ENCODE measurements at places on chromosomes 11 and 22.

GRCh38 chr11:87002918-87003317, 34.8 kb upstream of the TMEM135 start:
- DNase-seq = no peak

- DNase-seq = no peak
Observed at GRCh38 chr11:96178049-96178886, 164.7 kb downstream of the MAML2 start.

- no peak for DNase-seq
Observed at GRCh38 chr11:44747836-44748235, 21.1 kb downstream of the TSPAN18 start.

DNA sequence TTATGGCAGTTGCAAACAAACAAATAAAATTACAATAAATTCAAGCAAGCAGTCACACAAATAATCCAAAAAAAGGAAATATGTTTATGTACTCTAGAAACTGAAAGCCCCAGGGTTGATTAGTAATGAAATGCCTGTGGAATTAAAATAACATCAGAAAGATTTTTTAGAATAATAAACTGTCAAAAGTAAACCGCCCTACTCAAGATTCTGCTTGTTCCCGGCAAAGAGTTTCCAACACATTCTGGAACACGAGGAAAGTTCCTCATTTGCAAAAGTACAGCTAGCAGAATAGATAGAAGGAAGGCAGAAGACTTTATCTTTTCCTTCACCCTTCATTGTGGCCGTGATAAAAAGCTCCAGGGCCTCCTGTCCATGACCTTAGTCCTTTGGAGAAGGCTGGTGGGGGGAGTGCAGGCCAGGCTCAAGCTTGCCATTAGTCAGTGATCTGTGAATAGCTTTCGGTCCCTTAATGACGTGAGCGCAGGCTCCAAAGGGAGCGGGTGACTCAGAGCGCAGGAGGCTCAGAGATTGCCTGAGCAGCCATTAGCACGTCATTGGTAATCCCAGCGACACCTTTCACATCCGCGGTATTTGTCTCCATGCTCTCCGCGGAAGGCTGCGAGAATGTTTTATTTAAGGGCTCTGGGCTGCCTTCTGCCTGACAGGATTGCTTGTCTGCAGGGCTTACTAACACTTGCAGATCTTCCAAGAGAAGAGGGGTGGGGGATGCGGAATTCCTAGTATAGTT, 458.3 kb downstream of the METTL15 start:
- DNase-seq = no peak

GRCh38 chr11:66856496-66857233, at the start of gene LRFN4:
TSS of gene LRFN4 (plus strand) at chr11:66857064. CDS start at chr11:66857745, 681 bp downstream.
- DNase-seq = no peak

- DNase-seq = no peak
Observed at GRCh38 chr22:29821291-29822016, 16.6 kb downstream of the ASCC2 start.

- no peak for DNase-seq
Observed at GRCh38 chr11:73359930-73360742, 16.1 kb upstream of the RELT start.

DNA sequence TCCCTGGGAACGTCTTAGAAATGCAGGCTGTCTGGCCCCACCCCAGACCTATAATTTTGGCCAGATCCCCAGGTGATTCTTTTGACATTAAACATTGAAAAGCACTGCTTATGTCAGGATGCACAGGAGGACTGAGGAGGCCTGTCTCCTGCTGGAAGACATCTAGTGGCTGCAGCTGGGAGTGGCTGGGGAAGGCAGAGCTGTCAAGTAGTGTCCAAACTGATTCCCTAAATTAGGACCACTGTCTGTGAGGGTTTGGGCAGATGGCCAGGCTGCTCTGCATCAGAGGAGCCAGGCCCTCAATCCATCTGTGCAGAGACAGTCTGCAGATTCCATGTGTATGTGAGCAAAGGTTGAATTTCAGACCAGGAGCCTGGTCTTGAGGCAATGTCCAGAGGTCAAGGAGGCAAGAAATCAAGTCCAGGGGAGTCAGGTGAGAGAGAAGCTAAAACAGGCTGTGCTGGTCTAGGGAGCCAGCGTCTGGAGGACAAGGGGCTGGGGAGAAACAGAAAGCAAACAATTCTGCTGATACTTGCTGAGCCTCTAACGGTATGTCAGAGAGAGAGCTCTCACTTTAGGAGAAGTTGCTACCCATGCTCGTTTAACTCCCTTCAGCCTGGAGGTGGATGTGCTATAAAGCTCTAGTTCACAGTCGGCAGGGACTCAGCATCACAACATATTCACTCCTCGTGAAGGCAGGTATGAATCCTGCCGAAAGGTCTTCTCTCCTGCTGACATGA, 15.3 kb upstream of the SYTL2 start:
- DNase-seq = no peak

GRCh38 chr11:60776167-60776566, 9.0 kb upstream of the MS4A10 start:
- DNase-seq = no peak

DNA sequence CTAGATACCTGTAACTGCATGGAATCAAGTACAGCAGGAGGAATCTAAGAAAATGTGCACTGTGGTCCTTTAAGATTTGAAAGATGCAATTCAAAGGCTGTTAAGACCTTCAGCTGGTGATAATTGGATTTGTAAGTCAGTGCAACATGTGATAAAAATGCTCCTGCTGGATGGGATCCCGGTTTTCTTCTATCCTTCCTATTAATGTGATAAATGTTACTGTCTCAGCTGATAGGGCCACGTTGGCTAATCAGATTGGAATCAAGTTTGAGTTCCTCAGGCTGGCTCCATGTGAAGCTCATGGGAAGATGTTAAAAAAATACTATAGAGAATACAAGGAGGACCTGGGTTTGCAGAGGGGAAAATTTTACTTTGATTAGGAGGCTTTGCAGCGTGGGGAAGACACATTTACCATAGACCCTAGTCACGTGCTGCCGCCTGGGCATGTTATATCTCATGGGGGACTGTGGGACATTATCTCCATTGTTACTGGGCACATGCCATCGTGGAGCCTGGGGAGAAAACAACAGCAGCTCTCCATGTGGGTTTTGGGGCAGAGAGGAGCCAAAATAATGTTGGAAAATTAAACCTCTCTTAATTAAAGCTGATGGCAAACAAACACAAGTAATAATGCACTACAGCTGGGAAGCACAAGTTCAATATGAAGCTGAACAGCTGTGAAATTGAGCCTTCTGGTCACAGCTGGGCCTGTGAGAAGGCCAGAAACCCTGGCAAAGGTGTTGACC, 652.5 kb downstream of the NTM start:
- DNase-seq = no peak

DNA sequence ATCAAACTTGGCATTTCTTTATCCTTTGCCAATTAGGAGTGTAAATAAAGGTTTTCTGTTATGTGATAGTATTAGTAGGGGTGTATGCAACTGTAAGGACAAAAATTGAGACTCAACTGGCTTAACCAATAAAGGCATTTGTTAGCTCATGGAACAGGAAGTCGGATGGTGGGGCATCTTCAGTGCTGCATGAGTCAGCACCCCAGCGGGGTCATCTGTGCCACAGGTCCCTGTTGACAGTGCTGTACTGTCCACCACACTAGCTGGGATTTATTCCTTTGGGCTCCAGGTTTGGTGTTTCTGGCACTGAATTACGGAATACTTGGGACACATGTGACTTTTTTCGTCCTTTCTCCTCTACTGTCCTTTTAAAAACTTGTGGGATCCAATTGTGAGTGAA, 86.0 kb downstream of the PPP6R3 start:
- DNase-seq = no peak

- DNase-seq = no peak
Observed at GRCh38 chr11:129021295-129021694, 78.6 kb upstream of the TP53AIP1 start.

- DNase-seq = no peak
Observed at GRCh38 chr11:23134627-23135026, 274.4 kb upstream of the CCDC179 start.

- DNase-seq = no peak
Observed at GRCh38 chr11:67638535-67639437, 777 bp downstream of the TBX10 start.

- no peak for DNase-seq
Observed at GRCh38 chr11:127110542-127110941, 110.0 kb upstream of the KIRREL3 start.

DNA sequence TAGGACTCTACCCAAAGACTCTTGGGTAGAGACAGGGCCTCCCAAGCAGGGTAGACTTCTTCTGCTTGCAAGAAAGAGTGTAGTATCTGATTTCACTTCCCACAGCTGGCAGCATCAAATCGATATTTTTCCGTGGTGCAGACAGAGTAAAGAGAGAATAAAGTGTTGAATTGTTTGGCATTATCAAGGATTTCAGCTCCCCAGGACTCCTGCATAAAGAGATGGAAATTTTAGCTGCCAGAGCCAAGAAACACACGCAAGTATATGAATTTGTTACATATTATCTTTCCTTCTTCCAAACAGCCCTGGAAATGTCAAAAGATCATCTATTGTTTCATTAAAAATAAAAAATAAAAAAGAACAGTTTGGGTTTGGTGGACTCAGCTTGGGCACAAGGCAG, 136.8 kb downstream of the PKNOX2 start:
- DNase-seq = no peak

GRCh38 chr11:11476499-11476898, 123.4 kb upstream of the CSNK2A3 start:
- DNase-seq = no peak

DNA sequence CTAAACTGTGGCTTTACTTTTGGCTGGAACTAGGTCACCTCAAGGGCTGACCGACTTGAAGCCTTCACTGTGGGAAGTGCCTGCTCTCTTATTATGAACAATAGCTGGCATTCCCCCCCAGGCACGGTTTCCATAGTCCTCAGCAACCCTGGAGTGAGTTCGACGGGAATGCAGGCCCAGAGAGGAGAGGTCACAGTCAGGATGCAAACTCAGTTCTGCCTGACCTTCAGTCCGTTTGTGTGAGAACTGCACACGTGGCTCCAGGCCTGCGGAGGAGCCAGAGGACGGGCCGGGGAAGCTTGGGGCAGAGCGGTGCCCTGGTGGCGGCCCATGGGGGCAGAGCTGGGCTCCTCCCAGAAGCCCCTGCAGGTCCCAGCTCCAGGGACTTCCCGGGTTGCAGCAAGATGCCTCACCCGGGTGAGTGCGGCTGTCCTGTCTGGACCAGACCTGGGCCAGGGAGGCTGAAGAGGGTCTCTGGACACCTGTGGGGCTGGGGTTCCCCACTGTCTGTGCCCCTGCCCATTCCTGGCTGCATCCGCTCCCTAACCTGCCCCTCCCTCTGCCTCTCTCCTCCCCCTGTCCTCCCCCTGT, 17.2 kb downstream of the SLC25A18 start:
- DNase-seq = no peak

GRCh38 chr11:10291801-10292638, 2.0 kb downstream of the SBF2 start:
- DNase-seq = no peak

- no peak for DNase-seq
Observed at GRCh38 chr11:64245401-64245796, 1.3 kb downstream of the PPP1R14B start.

- DNase-seq = no peak
Observed at GRCh38 chr11:119878990-119879389, 150.0 kb upstream of the NECTIN1 start.

GRCh38 chr11:122601141-122602125, 54.1 kb upstream of the UBASH3B start:
- DNase-seq = no peak

DNA sequence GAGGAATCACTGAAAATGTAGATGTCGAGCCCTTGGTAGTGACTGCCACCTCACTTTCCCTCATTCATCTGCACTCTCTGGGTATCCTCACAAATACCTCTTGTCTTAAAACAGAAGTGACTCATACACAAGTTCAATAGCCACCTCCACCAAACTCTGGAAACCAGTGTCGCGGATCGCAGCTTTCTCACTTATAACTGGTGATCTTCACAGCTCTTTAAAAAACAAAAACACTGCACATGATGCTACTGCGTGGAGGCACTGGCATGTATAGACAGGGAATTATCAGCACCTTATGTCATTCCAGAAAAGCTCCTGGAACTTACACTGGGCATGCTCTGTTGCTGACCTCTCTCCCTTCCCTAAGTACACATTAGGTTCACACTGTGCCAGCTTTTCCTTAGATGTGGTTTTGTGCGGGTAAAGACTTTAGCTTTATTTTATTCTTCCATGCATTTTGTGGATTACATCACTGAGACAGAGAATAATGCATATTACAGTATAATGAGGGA, 425.5 kb upstream of the CADM1 start:
- no peak for DNase-seq

GRCh38 chr11:44771841-44772240, 45.1 kb downstream of the TSPAN18 start:
- no peak for DNase-seq

GRCh38 chr11:132519241-132519815, 1013.0 kb downstream of the OPCML start:
- no peak for DNase-seq

DNA sequence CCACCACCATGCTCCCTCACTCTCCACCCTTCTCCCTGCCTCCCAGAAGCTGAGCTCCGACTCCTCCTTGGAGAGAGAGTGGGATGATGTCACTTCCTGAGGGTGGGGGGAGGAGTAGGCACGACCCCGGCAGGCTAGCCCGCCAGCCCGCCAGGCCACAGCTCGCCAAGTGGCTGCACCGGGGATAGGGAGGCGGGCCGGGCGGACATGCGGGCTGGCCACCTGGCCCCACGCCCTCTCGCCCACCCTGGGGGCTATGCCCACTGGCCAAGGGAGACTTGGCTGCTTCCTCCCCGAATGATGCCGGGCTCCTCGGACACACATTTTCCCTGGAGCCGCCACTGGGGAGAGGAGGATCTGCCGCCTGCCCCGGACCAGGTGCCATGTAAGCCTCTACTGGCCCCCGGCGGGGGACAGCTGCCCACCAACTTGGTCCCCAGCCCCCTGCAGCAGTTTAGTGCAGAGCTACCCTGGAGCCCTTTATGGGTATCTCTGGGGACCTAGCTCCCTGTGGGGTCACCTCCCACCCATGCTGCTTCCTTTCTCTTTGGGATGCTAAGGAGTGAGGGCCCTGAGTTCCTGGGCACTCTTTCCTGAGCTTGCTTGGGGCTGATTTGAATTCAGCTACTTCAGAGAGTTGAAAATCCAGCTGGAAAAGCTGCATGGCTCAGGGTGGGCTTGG, 33.7 kb upstream of the MYRF start:
- no peak for DNase-seq

DNA sequence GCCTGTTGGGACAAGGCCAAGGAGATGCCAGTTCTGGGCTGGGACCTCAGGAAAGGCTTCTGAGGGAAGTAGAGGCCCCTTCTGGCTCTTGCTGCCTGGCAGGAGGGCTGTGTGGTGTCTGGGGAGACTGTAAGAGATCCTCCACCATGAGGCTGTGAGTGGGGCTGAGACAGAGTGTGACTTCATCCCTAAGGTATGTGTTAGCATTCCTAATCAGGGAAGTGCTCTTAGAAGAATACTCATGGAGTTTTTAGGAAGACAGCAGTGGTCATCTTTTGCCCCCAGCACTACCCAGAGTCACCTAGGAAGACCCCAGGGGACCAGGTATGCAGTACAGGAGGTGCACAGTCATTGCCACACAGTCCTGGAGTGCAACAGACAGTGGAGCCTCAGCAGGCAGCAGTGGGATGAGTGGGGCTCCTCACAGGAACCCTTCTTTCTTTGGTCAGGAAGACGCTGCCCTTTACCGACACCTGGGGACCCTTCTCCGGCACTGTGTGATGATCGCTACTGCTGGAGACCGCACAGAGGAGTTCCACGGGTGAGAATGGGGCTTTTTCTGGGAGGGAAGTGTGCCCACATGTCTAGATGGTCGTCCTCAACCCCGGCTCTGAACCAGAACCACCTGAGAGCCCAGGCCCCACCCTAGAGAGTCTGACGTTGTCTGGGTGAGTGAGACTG, 2.8 kb downstream of the RIC8A start:
- no peak for DNase-seq
